Stimulated activated CD8-positive, alpha-beta memory T cell treated with anti-CD3 and anti-CD28 coated beads, Interleukin-4, amount 100 ng/mL, for 1 hour (primary cell): ENCODE measurements at places on chromosomes 7 and 10.

GRCh38 chr10:128173386-128173785, 47.2 kb upstream of the MKI67 start:
- DNase-seq = no peak

GRCh38 chr7:5559576-5560240, 136.1 kb upstream of the TNRC18 start:
- DNase-seq = no peak

- DNase-seq = no peak
Observed at GRCh38 chr7:7099584-7100014, 82.7 kb upstream of the C1GALT1 start.

GRCh38 chr7:112143582-112143981, 62.6 kb downstream of the DOCK4 start:
- DNase-seq = no peak

- no peak for DNase-seq
Observed at GRCh38 chr7:139567647-139568345, 44.3 kb downstream of the CLEC2L start.

- peak; percentile 19 for DNase-seq
Observed at GRCh38 chr7:157250605-157251228, 86.1 kb upstream of the DNAJB6 start.

DNA sequence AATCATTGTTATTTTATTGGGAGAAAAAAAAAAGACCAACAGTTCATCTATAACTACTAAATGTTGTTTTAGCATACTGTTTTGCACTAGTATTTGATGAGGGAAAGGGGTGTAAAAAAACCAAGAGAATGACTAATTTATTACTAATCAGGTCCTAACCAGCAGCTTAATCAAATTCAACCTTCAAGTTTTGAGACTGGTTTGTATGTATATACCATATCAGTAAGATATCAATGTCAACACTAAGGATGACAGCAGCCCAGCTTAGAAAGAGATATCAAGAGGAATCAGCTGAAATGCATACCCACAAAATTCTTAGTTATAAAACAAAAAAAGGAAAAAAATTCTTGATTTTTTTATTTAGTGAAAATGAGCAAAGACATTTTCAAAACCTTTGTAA, 122.6 kb downstream of the KMT2C start:
- DNase-seq = no peak

DNA sequence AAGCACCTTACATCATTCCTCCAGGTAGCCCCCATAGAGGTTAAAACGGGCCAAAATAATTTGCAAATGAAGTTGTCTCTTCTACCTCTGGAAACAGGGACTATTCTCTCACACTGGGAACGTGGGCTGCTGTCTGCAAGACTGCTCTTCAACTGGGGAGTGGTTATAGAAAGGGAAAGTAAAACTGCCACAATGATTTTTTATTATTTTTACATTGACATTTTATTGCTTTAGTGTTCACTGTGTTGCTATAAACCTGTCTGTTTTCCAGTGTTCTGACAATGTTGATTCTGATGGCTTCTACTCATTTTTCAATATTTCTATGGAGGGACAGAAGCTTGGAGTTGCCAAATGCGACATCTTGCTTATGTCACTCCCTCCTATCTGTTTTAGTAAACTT, 115.1 kb upstream of the ANTXRL start:
- DNase-seq = no peak

GRCh38 chr7:156607332-156608172, 33.0 kb upstream of the RNF32 start:
- no peak for DNase-seq

GRCh38 chr7:48924433-48924832, at the start of gene CDC14C:
CDC14C (plus strand) TSS chr7:48924547; CDS start chr7:48924673, 126 bp downstream.
- no peak for DNase-seq

- no peak for DNase-seq
Observed at GRCh38 chr10:76882245-76882644, 755.4 kb downstream of the KCNMA1 start.

GRCh38 chr7:125061776-125062397, 132.3 kb upstream of the POT1 start:
- no peak for DNase-seq

GRCh38 chr10:16943295-16944285, 126.4 kb upstream of the RSU1 start:
- no peak for DNase-seq

DNA sequence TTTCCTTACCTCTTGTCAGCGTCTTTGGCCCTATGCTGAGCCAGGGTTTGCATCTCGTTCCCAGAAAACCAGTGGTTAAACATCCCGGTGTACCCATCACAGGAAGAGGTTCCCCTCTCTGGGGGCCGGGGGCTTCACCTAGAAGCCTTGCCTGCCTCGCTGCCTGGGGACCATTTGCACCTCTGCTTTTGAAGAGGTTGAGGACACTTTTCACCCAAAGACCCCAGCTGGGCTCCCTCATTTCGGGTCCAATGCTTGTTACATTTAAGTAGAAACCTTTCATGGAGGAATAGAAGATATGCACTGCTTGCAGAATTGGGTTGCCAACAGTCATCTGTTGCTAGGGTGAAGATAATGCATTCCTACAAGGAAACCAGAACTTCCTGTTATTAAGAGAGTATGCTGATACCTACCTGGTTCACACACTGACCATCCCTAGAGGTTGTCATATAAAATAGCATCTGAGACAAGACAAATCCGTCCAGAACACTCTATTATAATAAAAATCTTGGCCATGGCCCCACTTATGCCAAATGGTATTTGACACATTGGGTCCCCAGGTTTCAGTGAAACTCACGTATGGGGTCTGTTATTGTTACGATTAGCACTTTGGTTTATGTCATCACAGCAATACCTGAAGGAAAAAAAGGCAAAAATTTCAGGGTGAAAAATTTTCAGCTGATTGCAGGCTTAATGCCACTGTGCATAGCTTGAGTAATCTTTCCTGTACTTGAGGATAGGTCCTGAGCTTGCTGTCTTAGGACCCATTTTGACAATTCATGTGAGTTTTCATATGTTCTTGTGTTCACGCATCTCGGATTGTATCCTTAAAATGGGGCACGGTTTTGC, 917 bp downstream of the ZNF365 start:
- no peak for DNase-seq

DNA sequence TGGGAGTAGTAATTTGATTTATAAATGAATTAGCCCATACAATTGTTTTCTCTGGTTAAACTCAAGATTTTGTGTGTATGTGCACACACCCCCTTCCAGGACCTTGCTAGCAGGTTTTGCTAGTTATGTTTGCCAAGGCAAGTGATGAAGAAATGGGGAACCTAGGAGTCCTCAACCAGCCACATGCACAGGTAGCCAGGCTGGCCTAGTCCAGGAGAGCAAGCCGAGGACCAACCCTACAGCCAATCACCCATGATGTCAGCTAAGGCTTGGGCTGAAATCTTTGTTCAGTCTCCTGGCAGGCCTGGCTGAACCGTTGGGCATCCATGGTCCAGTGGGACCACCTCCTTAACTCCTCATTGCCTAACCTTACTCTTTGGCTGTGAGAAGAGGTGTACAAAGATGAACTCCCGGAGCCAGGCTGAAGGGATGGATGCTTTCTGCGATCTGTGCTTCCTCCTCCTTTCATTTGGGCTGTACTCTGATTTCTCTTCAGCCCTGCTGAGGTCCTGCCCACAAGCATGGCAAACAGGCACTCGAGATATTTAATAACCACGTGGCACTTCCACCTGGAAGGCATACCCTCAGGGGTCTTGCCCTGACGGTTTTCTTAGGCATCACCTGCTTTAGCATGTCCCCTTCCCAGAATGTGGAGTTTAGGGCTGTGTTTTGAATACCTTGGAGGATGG, 22.1 kb downstream of the HNRNPA2B1 start:
- DNase-seq = no peak

- no peak for DNase-seq
Observed at GRCh38 chr7:84412161-84412969, 217.8 kb upstream of the SEMA3A start.

DNA sequence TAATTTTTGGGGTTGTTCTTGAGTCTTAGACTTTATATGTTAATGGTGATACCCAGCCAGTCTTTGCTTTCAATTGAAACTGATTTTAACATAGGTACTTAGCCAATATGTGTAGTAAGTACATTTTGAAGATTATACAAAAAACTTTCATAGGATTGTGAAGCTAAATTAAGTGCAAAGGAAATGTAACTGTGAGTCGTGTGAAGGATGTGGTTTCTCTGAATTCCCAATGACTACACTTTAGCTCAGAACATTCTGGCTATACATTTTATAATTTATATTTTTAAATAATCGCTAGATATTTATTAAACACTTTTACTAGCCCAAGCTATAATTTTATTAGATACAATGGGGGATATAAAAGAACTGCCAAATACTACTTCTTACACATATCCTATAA, 359.3 kb downstream of the PCLO start:
- DNase-seq = no peak

DNA sequence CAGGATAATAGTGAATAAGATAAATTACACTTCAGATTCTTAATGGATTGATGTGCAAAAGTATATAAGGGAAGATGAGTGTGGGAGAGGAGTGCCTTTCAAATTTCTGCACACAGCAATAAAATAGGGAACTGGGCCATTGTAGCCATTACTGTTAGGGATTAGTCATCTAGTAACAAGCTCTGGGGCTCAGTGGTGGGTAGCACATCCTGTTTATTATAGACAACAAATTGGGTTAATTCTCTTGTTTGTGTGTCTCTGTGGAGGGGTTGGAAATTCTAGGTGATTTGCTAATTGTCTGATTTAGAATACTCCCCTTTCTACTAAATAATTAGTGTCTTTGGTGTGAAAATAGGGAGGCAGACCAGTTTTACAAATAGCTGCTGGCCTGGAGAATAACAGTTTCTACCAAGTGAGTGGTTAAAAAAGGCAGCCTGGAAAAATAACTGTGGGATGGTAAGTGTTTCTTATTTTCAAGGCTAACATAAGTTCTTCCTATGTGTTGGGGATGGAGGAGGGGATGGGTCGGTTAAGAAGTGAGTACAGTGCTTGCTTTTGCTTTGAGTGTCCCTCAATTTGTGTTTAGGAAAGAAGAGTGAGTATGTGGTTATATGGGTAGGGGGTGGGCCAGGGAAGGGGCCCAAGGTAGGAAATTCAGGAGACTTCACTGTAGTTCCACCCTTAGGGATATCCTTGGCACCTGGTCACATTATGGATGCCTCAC, 43.3 kb upstream of the TMEM248 start:
- no peak for DNase-seq

DNA sequence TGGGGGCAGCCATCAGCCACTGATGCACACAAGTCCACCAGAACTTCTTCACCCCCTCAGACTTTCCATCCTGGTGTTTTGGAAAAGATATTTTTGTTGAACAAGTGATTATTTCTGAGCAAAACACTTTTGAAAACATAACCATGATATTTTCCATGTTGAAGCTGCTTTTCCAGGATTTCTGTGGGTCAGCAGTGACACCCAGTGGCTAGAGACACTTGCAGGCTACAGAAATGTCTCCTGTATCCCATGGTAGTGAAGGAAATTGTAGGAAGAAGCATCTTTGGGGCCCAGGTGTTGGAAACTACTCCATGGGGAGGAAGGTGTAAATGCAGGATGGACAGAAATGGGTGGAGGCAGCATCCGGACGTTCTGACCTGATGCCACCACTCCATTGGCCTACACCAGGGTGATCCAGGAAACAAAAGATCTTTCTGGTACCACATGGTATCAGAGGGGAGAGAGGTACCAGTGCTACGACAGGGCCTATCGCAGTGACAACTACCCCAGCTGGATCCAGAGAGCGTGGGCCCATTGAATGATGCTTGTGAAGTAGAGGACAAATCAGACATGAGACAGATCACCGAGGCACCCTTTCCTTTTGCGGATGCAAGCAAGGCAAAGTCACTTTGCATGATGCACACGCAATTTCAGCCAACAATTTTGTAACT, 111.7 kb upstream of the COBL start:
- DNase-seq = no peak

- no peak for DNase-seq
Observed at GRCh38 chr7:78090616-78091015, 292.0 kb downstream of the PHTF2 start.

DNA sequence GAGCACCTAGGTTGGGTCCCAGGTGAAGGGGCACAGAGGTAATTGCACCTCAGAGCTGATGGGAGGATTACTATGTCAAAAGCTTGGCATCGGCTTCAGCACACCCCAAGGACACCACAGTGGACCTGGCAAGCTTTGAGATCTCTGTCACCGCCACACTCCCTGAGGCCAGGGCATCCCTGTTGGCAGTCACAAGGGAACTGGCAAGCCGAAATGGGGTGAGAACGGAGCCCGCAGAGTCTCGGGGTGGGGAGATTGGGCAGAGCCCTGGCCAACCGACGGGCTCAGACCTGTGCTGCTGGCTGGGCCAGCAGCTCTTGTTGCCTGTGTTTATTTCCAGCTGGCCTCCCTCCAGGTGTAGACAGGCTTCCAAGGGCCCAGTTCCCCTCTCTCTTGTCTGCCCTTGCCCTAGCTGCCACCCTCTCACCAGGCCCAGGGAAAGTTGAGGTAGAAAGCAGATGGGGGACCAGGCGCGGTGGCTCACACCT, 2.5 kb downstream of the HSPB1 start:
- DNase-seq = no peak

GRCh38 chr10:123559823-123560092, 106.4 kb upstream of the GPR26 start:
- no peak for DNase-seq

GRCh38 chr10:125064681-125065492, 95.5 kb downstream of the CTBP2 start:
- DNase-seq = no peak

DNA sequence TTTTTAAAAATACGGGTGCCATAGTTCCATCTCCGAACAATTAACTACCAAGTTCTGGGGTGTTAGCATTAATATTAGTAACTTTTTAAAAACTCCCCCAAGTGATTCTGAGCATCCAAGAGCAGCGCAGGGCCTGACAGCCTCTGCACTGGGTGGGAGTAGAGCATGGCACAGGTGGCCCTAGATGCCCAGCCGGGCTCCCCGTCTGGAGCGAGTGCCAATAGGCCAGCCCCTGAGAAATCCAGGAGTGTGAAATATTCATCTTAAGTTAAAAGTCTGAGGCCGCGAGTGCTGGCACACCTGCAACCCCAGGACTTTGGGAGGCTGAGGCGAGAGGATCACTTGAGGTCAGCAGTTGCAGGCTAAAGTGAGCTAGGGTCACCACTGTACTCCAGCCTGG, 16.2 kb downstream of the FAM107B start:
- no peak for DNase-seq

DNA sequence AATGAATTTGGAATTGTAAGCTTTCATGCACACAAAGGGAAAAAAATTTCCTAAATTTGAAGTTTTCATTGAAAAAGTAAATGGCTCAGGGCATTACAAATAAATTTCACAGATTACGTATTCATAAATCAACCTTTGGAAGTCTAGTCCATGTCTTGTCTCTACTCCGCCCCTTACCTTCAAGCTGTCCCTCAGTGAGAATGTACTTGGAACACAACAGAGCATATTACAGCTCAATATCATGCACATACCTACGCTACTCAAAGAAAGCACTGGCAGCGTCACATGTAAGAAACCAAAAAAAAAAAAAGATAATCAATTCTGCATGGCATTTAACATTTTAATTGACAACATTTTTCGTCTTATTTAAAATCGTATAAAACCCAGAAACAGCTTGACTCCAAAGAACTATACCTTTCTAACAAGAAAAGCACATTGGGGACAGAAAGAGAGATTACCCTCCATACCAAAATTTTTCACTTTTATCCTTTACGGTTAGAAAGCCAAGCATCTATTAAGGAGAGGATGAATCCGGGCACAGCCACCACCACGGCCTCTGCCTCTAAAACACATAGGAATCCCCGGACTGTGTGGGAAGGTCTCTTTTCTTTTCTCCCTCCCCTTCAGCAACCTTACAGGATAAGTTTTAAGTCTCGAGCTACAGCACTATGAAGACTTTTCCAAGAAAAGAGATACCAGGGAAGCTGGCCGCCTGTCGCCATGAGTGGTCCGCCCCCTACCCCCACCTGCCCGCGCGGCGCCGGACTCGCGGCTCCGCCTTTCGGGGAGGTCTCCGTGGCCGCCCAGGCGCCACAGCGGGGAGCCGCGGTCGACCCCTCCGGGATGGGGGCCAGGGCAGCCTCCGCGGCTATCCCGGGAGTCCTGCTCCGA, 1.1 kb downstream of the JMJD1C start:
- no peak for DNase-seq
